Kidney capillary endothelial cell (primary cell): ENCODE measurements at places on chromosomes 2 and 18.

DNA sequence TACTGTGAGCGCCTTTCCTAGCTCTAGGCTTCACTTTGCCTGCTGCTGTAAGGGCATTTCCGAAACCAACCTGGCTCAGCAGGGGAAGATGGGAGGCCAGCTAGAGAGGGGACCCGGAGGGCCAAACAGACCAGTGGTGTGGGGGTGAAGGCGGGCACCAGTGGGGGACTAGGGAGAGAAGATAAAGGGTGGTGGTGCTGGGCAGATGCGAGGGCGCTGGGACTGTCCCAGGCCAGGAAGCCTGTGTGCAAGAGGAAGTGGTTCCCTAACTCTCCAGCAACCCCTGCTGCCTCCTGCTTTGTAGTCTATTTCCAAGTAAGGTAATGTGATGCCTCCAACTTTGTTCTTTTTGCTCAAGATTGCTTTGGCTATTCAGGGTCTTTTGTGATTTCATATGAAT, 73.1 kb downstream of the DNAH7 start:
- no peak for DNase-seq

DNA sequence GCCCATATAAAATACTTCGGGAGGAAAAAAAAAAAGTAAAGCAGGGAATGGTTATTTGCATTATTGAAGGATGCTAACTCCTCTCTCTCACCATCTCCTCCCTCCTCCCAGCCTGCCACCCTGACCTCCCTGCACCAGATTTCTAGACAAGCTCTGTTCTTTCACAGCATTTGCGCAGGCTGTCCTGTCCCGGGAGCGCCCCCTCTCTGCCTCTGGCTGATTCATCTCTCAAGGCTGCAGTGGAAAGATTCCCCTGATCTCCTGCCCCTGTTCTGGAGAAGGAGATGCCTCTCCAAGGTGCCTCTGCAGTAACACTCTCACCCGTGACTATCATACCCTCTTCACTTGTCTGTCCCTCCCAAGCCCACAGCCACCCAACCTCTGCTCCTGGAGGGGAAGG, 38.5 kb downstream of the COL4A4 start:
- DNase-seq = no peak

DNA sequence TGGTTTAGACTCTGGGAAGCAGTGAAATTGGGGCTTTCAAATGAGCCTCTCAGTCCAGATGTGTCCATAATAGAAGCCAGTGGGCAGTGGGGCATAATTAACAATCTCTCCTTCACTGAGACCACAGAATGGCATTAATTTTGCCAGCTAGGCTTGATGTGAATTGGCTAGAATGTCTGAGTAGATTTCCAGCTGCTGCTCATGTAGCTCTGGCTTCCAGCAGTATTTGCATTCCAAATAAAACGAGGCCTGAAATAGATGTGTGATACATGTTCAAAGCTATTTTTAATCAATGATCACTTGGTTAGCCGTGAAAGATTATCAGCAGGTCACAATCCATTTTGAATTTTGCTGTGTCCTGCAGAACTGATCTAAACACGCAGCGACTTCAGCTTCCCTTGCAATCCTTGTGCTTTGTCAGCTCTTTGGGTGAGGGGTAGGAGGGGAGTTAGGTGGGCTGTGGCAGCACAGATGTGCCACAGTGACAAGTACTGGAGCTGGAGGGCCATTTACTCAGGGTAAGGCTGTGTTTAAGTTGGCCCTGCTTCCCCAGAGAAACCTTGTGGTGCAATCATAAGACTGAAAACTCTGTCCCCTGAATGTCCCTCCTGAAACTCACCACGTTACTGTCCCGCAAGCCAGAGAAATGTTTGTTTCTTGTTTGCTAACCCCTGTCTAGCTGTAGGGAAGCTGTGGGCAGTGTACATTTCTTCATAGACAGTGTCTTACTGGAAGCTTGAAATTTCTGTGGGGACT, 56.9 kb upstream of the TMEM178A start:
- no peak for DNase-seq

GRCh38 chr2:191341436-191341835, 96.2 kb downstream of the MYO1B start:
- DNase-seq = no peak

DNA sequence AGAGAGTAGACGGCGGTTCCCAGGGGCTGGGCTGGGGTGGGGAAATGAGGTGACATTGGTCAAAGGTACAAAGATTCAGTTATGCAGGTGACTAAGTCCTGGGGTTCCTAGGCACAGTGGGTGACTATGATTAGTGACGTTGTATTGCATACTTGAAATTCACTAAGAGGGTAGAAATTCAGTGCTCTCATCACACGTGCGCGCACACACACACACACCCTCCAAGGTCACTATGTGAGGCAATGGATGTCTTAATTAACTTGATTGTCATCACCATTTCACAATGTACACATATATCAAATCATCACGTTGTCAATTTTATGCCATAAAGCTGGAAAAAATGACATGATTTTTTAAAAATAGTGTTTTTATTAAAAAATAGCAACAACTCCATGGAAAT, 92.9 kb upstream of the ALKAL2 start:
- DNase-seq = no peak

DNA sequence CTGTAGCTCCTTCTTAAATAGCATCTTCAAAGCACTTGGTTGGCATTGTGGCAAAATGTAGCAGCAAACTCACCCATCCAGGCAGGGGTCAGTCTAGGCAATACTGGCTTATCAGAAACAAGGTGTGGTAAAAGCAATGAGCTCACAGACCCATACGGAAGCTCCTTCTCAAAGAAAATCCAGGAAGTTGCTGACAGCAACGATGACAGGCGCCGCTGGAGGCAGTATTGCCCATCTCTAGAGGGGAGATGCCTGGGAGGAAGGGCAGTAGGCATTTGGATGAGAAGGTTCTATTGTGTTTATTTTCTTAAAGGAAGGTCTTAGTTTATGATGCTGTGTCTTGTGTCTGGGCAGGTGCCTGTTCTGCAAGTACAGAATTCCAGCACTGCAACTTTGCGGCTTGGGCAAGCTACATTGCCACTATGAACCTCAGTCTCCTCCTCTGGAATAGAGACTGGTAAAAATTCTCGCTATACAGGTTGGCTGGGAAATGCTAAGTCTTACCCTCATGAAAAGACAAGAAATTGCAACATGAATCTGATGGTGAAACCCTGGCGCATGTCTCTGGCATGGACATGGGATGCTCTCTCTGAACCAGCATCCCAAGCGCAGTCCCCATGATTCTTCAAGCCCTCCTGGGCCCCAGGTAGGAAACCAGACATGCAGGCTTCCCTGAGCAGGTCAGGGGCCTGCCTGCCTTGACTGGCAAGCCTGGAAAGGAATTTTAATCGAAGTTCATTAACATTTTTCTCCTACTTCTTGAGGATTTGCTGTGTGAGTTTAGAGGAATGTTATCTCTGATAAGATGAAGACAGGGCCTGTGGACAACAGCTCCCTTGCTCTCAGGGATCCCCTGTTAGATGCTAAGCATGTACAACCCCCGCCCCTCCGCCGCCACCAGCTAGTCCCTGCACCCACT, 156.0 kb downstream of the TFCP2L1 start:
- peak; percentile 28 for DNase-seq

DNA sequence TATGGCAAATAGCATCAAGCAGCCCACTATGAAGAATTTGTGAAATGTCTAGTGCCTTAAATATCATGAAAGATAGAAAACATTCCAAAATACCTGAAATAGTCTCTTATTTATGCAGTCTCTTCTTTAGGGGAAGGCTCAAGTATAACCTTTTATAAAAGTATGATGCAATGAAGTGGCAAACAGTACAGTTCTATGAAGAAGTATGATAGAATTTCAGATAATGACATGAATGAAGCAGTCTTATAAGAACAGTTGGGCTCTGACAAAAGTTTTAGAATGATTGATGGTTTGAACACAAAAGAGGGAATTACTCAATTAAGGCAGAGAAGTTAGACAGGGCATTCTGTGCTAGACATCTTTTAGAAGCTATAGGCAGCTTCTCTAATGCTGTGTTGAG, 1791.8 kb upstream of the PIK3C3 start:
- no peak for DNase-seq

DNA sequence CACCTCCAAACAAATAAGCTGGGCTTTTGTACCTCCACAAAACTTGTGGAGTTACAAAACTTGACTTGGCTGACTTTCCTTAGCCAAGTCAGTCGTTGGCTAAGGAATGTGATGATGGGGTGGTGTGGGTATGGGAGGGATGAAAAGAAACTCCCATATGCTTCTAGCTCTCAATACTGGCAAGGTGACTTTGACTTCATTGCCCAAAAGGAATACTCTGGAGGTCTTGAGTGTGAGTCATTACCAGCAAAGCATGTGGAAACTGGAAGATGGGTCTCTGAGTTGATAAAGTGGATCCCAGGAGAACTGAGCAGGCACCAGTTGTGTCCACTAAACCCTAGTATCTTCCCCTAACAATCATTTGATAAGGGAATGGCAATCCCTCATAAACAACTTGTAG, 226.7 kb downstream of the GULP1 start:
- no peak for DNase-seq

DNA sequence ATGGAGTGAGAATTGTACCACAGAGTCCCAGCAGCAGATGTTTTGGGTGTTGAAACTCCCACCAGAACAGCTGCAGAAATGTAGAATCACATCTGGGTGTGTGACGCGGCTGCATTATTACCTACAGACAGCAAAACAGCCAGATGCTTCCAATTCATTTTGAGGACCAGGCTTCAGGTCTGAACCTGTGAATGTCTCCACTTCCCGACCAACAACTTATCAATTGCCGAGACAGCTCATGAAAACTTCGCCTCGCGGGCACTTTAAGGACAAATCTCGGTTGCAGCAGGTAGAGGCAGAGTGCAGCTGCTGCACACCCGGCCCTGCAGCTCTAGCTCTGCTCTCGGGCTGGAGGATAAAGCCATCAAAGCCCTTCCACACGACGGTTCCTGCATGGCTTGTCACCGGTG, 202.0 kb downstream of the HRH4 start:
- no peak for DNase-seq
